Activated gamma-delta T cell (primary cell): ENCODE measurements at places on chromosomes 12 and 14.

DNA sequence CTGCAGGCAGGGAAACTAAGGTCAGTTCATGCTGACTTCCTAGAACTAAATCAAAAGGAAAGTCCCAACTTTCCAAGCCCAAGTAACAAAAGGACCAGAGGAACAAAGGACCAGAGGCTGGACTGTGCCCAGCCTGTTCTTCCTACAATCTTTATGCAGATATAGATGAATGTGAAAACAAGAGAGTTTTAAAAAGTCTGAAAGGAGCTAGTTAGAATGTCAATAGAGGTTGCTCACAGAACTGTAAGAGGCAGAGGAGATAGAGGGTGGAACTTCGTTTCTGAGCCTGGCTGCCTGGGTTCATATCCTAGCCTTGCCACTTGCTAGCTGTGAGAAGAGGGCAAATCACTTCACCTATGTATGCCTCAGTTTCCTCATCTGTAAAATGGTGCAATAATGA lies 30.0 kb upstream of the CCDC63 start:
- no peak for DNase-seq

- no peak for DNase-seq
Measured at GRCh38 chr12:34407813-34408212, 385.5 kb downstream of the ALG10 start.

DNA sequence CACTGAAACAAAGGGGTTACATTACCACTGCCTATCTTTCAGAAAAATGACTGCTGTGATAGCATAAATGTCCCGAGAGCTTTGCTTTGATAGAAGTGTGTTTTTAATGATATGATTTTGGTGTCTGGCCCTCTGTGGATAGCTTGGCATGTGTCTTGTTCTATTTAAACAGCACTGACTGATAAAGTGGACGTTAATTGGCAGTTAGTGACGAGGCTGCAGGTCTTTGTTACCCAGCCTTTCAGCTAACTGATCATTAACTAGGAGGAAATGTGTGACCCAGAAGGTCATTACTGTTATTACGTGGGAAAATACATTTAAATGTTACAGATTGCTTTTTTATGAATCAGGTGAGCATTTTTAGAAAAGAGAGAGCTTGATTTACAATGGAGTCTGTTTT lies 428.3 kb downstream of the DIO2 start:
- no peak for DNase-seq

GRCh38 chr12:67720351-67720856 lies 71.9 kb downstream of the DYRK2 start:
- no peak for DNase-seq

DNA sequence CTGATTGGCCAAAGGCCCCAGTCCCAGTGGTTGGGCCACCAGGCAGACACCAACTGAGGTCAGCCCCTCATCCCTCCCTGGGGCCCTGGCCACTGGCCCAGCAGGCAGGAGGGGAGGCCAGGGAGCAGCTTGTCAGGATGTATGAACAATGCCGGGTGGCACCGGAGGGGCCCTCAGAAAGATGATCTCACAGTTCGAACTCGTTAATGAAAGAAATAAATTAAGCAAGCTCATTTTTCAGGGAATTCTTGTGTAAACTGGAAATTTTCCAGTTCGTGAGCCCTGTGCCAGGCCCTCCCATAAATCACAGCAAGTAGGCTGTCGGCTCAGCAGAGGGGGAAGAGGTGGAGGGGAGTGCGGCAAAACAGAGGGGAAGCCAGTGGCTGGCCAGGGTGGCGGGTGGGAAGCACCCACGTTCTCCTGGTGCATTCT lies 177.0 kb upstream of the VASH1 start:
- no peak for DNase-seq

GRCh38 chr12:57584690-57585089 lies 6.3 kb upstream of the PIP4K2C start:
- DNase-seq, result no peak

GRCh38 chr12:78183824-78184223 lies 353.1 kb downstream of the NAV3 start:
- DNase-seq, result no peak

DNA sequence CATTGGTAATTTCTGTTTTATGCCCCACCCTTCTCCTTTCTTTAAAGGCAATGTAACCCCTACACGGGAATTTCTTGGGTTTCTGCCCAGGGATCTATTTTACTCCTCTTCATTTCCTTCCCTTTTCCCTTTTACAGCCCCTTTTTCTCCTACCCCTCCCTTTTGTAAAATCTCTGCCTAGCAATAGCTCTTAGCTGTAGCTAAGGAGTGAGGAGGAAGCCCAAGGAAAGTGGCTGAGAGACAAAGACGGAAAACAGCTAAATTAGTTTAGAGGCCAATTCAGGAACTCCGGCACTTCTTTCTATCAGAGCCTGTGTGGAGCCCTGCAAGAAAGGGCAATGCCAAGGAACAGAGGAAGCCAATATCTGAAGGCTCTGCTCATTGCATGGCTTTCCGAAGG lies 40.3 kb downstream of the SOCS2 start:
- no peak for DNase-seq

DNA sequence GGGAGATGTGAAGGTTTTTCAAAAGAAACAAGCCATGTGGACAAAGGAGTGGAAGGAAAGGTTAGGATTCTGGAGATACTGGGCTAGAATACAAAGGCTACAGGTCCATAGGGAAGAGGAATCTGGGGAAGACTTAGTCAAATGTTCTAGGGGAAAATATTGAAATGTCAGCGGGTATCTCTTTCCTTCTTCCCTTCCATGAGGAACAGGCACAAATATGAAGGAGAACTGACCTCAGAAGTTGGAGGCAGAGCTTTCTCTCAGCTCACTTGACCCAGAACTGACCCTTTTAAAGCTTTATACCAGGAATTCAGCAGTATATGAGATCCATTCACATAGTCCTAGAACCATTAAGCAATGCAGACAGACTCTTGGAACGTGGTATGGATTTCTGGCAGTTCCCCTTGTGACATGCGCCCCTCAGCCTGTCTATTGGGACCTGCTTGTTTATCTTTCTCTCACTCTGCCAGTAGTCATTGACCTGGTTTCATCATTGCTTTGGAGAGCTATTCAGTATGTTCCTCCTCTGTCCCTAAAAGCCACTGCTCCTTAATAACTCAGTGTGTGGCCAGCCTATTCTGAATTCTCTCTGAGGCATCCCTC lies 43.0 kb upstream of the GSG1 start:
- DNase-seq, result no peak

- DNase-seq, result no peak
Measured at GRCh38 chr12:20415028-20415427, 46.7 kb downstream of the PDE3A start.

DNA sequence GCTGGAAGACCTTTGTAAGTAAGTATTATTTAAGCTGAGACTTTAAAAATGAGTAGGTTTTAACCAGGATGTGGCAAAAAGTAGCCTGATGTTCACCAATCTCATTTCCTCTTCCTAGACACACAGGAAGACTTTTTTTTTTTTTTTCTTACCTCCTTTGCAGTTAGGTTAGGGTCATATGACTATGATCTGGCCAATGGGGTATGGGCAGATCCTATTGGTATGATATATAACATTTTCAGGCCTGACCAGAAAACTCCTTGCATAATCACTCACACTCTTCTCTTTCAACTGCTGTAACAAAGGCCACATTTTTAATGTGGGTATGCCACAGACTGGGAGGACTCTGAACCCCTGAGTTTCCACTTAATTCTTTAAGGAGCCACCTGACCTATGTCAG lies 2.7 kb upstream of the RPS6KA5 start:
- no peak for DNase-seq

GRCh38 chr12:94290353-94290752 lies 142.0 kb downstream of the PLXNC1 start:
- no peak for DNase-seq

DNA sequence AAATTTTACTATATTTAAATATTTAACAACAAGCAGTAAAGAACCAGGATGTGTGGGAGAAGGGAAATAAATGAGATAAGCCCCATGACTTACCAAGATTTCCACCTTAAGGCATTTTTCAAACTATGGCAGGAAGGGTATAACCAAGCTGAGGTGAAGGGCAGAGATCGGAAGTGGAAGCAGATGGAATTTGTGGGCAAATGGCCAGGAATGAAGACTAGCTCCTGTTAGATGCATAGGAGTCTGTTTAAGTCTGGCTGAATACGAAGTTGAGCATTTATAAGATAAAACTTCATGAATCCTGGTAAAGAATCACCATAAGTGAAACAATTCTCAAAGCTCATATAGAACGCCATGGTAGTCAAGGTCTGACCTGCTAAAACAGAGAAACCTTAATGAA lies 163.5 kb downstream of the DIO2 start:
- no peak for DNase-seq

DNA sequence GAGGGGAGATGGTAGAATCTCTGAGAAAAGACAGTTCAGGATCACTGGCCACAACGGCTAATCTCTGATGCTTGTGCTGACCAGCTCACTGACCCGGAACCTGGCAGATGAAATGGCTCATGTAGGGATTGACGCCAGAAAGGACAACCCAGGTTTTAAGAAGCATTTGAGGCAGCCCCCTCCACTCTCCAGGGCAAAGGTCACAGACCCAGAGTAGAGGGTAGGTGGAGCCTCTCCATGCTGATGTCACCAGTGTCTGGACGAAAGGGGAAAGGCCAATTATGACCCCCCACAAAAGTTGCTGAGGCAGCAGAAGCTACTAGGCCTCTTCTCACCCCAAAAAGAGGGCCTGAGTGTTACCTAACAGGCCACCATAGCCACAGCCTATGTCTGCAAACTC lies 1.2 kb downstream of the METTL1 start:
- no peak for DNase-seq

DNA sequence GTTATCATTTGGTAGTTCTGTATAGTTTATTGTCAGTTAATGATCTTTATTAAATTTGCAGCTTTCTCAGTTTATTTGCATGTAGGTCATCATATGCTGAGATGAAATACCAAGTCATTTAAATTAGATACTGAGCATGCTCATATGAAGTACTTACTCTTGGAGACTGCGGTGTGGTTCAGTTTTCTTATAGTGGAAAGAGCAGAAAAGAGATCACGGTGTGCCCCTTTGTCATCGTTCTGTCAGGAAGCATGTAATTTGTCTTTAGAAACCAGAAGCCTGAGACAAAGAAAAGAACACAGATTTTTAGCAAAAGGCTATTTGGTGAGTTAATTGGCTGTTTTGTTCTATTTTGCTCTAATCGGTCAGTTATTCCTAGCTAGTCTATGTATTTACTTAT lies 75.6 kb downstream of the PLEKHA5 start:
- DNase-seq, result no peak

DNA sequence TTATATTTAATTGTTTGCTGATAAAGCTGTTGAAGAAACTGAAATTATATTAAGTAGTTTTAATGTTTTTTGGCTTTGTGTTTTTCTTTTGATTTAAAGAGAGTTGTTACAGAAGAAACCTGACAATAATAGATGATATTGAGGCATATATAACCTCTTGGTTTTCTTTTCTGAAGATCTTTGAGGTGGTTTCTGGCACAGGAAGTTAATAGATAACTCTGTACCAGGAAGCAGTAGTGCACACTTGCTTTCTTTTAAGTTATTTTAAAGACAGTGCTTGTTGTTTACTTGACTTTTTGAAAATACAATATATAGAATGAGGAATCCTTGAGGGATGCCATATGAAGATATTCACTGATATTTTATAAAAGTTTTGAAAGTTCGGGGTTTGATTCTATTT lies 209.0 kb upstream of the FBXO33 start:
- no peak for DNase-seq

DNA sequence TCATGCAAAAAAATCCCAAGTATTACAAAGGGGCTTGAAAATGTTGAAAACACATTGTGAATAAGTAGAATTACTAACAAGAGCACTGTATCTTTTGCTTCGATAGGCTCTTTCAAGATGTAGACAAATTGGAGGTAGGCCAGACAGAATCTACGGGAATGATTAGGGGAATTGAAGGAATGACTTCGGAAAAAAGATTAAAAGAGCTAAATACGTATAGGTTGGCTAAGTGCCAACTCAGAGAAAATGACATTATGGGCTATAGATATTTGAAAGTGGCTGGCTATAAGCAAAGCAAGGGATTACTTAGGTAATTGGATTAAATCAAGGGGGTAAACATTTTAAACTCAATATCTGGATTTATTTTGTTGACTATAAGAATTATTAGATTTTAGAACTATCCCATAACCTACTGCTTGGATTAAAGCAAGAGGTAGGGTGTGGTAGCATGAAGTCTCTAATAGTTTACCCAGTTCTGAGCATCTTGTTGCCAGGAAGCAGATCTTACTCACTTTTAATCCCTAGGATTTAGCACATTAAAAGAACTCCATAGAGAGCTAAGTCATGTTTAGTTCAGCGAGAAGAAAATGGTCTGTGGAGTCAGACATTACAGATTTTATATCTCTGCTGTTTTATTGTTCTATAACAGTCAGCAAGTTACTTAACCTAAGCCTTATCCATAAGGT lies 489.8 kb downstream of the DIO2 start:
- no peak for DNase-seq

DNA sequence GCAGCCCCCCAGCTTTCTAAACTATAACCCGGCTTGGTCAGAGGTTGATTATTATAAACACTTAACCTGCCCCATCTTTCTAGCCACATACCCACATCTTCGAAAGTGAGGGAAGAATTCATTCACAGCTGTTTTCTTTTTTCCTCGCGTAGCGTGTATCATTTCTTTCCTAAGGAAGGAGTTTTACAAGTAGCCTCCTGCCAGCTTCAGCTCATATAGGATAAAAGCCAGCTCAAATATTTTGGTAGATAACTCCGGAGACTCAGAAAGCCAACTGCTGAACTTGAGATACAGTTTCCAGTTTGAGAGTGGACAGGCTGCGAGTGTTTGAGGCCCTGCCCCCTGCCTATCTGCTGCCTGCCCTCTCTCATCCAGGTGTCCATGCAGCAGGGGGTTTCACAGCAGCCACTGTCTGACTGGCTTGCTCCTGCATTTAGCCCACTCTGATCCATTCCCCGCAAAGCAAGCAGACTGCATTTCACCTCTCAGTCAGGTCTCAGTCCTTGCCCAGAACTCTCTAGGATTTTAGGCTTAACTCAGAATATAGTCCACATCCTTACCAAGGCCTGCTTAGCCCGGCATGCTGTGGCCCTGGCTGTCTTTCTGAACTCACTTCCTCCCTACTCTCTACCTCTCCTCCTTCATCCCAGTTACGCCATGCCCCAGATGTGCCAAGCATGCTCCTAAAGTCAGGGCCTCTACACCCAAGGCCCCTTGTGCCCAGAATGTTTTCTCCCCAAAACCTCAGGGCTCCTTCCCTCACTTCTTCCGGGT lies 46.9 kb downstream of the EVL start:
- DNase-seq, result no peak
